ENCODE measurements at places on chromosomes 4 and X.
A peak's percentile ranks its signal among the peaks of the same experiment; 100 is the strongest.

GRCh38 chrX:1400049-1400448 is 8.1 kb upstream of the SLC25A6 start:
- DNase-seq = no peak

GRCh38 chr4:101792056-101792590 is 1.6 kb downstream of the BANK1 start:
- no peak for DNase-seq

- no peak for DNase-seq
Measured at GRCh38 chr4:130054908-130055307, 959.0 kb downstream of the C4orf33 start.

DNA sequence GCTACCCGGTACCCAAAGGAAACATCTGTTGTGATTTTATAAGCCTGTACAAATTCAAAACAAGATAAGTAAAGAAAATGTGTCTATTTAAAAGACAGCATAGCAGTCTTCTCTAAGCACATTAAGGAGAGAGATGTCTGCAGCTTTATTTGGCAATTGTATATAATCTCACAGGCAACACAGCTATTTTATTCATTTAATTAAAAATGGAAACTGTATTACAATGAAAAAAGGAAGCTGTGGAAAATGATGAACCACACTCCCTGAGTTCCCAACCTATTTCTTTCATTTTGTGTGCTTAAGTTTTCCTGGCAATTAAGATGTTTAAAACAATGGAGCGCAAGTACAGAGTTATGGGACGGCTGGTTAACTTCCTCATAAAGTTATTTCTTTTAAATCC is 78.4 kb downstream of the CBLL2 start:
- DNase-seq = no peak

DNA sequence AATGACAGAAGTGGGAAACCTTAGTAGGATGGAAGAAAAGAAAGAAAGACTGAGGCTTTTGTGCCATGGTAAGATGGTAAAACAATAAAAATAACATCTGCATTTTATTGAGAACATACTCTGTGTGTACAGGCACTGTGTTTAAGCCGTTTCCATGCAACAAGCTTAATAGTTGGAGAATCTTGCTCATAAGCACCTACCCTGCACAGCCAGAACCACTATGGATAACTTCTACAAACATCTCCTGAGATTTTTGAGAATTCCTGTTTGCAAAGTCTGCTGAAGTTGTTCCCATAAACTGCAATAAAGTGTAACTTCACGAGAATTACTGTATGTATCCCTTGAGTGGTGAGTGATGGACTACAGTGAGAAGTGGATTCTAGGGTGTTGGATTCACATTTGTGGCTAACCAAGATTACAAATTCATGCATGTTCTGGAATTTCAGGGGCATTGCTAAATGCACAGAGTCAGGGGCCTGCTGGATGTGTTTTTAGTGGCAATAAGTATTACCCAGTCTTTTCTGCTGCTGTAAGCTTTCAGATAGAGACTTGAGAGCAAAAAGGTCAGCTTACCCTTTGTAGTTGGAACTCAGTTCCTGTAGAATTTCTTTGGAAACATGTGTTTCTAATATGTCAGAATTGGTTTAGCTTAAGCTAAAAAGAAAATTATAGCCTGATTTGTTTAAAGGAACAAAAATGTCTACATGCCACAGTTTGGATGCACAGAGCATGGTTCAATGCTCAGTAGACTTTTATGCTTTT is 132.5 kb downstream of the AFF1 start:
- no peak for DNase-seq

DNA sequence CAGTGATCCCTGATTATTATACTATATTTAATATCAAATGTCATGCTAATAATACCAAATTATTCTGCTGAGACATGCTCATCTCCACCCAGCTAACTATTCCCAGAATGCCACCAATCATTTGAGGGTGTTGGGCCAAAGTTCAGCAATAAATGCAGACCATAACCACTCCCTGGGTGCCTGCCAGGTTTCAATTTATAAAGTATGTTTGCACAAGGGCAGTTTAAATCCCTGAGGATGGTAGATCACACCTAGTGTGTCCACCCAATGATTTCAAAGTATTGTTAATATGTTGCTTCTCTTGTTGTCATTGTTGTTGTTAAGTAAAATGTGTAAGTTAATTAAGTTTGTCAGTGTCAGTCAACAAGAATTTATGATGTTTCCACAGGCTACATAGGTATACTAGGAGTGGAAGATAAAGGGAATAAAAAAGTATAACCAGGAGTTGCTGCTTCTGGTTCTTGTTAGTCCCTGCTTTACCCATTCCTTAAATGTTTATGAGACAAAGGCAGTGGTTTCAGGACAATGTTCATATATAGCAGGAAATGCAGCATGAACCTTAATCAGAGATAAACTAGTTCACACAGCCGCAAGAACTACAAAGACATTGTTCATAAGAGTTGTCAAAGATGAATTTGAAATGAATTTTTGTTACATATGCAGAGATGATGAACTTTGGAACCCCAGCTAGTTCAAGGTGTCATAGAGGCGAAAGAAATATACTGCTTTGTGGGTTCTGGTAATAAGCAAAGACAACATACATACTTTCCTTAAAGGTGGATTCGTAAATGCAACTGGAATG is 25.5 kb downstream of the HPGD start:
- no peak for DNase-seq

- no peak for DNase-seq
Measured at GRCh38 chr4:116561768-116562167, 523.6 kb downstream of the TRAM1L1 start.

DNA sequence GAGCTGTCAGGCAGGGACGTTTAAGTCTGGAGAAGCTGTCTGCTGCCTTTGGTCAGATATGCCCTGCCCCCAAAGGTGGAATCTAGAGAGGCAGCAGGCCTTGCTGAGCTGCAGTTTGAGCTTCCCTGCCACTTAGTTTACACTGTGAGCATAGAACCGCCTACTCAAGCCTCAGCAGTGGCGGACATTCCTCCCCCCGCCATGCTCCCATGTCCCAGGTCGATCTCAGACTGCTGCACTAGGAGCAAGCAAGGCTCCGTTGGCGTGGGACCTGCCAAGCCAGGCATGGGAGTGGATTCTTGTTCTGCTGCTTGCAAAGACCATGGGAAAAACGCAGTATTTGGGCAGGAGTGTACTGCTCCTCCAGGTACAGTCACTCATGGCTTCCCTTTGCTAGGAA is 24.3 kb downstream of the PLK4 start:
- no peak for DNase-seq

DNA sequence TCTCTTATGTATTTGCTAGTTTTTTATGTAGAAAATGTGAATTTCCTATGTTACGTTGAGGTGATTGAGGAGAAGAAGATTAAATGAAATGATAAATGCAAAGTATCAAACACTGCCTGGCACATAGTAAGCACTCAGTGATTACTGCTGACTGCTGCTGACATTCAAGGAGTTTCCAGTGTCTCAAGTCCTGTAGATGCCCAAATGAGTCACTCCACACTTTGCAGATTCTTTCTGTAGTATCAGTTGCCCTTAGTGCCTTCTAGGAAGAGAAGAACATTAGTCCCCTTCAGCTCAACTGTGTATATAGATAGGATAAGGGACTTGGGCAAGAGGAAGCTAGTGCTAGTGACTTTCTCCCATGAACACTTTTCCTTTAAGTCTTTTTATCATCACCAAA is 240.5 kb upstream of the TEX13A start:
- no peak for DNase-seq

- no peak for DNase-seq
Measured at GRCh38 chr4:6111354-6111960, 88.9 kb downstream of the JAKMIP1 start.

DNA sequence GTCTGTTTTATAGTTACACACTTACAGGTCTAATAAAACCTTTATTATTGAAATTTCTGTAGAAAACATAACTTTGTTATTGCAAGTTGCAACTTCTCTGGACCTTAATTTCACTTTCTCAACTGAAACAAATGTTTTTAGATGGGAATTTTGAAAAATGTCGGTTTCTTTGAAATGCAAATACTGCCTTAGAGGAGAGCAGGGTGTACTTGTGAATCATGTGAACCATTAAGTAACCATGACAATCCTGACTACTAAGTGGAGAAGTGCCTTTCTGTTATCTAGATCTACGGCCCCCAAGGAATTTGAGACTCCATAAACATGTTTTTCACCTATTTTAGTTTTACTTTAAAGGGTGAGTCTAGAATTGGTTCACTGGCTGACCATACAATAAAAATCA is 8.5 kb upstream of the ARMCX2 start:
- no peak for DNase-seq

DNA sequence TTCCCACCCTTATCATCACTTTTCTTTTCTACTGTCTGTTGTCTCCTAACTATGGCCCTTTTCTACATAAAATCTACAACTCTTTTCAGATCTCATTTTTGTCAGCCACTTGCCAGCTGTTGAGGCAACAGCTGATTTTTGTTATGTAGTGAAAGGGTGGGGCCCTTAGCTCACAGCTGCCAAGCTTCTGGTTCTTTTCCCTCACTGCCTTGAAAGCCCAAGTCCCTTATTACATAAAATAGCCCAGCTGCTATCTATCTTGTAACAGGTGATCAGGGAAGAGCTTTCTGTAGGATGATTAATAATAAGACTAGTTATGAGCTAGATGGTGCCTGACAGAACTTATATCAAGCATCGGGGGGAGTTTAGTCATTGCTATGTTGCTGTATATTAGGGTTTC is 45.9 kb downstream of the ADGRL3 start:
- DNase-seq = no peak

DNA sequence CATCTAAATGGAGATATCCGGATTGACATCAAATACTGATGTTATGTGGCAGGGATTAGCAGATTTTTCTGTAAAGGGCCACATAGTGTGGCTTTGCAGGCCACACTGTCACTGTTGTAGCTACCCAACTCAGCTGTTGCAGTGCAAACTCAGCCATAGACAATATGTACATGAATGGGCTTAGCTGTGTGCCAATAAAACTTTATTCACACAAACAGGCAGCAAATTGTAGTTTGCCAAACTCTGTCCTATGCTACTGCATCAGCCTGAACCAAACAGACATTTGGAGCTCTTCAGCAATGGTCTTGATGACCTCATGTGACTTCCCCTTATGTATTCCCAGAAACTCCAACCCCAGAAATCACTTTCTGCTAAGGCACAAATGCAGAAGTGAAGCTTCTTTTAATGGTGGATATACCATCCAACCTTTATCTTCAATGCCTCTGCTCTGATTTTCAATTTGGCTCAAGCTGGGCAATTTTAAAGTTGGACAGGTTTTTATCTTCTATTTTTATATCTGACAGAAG is 18.4 kb upstream of the TRPC5OS start:
- no peak for DNase-seq

DNA sequence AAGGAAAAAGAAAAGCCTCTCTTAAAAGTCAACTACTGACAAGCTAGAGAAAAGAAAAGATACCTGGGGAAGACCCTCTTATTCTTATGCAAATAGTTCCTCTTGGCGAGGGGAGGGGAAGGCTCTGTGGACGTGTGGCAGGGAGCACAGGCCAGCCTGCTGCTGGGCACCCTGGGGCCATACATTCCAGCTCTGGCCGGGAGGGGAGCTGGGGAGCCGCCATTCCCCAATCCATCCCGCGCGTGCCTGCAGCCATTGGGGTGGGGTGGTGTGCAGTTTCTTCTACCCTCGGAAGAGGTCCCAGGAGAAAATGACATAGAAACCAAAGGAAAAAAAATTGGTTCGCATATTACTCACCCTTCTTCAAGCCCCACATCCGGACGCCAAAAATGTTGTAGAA is 1496.4 kb downstream of the RPA4 start:
- no peak for DNase-seq

- DNase-seq = no peak
Measured at GRCh38 chr4:124209626-124210025, 502.9 kb downstream of the ANKRD50 start.

- no peak for DNase-seq
Measured at GRCh38 chr4:13618212-13618806, 9.2 kb downstream of the BOD1L1 start.

DNA sequence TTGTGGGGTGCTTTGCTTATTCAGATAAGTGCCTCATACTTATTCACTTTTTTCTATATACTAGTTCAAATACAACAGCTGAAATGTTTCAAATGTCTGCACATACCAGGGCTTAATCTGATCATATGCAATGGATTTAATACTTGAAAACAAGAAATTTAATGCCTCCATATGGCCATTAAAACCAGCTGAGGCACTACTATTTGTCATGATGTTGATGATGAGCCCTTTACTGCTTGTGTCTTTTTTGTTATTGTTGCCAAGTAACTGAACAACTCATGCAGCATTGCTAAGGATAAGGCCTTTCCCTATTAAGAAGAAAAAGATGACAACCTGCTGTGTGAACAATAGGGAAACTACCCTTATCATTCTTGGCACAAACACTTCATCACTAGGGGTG is 52.5 kb downstream of the MAGEB10 start:
- DNase-seq = no peak

DNA sequence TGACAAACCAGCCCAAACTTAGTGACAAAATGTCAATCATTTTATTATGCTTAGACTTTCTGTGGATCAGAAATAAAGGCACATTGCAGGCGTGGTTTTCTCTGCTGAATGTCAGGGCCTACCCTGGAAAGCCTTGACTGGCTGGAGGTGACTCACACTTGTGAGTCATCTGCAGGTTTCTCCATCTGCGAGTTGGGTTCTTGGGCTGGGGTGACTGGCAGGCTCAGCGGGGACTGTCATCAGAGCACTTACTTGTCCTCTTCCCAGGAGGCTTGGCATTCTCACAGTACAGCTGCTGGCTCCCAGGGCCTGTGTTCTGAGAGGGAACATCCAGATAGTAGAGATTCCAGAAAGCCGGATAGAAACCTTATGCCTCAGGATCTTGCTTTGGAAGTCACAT is 153.8 kb upstream of the AGA start:
- DNase-seq = peak; percentile 51

GRCh38 chr4:121183361-121183760 is 19.2 kb upstream of the TNIP3 start:
- no peak for DNase-seq

- no peak for DNase-seq
Measured at GRCh38 chr4:54107951-54108748, 8.2 kb downstream of the GSX2 start.

GRCh38 chr4:173410079-173410478 is 11.2 kb upstream of the SCRG1 start:
- no peak for DNase-seq

DNA sequence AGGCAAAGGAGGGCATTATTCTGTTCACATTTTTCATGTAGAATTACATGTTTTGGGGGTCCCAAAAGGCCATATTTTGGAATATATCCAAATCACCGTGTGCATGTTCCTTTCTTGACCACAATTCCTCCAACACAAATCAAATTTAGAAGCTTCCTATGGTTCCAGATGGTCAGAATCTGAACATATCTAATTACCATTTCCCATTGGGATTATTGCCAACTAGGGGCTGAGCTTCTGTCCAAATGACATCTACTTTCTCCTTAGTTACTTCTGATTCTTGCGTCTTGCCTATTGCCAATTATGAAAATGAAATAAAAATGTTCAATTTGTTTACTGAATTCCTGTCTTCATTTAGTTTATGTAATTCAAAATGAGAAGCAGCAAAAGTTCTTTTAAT is 163.7 kb downstream of the CPE start:
- no peak for DNase-seq

DNA sequence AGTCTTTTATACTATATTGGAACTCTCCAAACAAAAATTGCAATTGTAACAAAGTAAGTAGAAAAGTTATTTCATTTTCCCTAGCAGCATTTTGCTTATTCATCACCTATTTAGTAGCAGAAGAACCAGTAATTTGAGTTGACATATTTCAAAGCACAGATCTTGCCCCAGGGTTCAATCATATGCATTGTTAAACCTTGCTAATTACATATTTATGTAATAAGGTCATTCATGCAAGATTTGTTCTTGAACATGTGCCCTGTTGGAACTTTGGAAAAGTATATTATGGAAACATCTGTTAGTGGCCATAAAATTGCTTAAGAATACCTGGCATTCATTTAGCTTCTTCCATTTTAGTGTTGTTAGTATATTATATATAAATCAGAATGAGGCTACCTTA is 191.7 kb downstream of the TLL1 start:
- DNase-seq = no peak

Data from activated CD4-positive, alpha-beta T cell treated with anti-CD3 and anti-CD28 coated beads, Interleukin-2, amount 50 U/mL, for 48 hours (primary cell).